A172 (cell line): ENCODE measurements at places on chromosomes 3 and 15. TPM values are rescaled to one million over a fixed set of nuclear protein-coding genes. Genes with fewer than 3 reads are reported as not detected.
A peak's percentile ranks its signal among the peaks of the same experiment; 100 is the strongest.

Gene CACNA1D
- total RNA-seq = 0.05 TPM in 1 of 2 replicates, not detected in the other

DNA sequence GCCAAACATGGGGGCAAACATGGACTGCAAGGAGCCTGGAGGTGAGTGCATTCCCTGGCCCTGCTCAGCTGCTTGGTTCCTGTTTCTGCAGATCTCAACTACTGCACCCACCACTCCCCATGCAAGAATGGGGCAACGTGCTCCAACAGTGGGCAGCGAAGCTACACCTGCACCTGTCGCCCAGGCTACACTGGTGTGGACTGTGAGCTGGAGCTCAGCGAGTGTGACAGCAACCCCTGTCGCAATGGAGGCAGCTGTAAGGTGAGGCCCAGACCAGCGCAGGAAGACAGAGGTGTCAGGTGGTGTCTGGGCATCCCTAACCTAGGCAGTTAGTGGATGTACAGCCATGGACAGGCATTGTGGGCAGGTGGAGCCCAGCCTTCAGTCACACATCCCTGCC is 5.3 kb downstream of the DLL4 start:
- no peak for DNase-seq

Gene GOLGA8S
- total RNA-seq = not detected in 2 replicates

Gene SH2D7
- total RNA-seq = not detected in 2 replicates

Gene TMIE
- total RNA-seq = 0.12 TPM in 1 of 2 replicates, not detected in the other

- no peak for DNase-seq
Measured at GRCh38 chr3:158728061-158728377, 4.2 kb downstream of the RARRES1 start.

- no peak for DNase-seq
Measured at GRCh38 chr3:162678941-162679340, 1182.3 kb downstream of the OTOL1 start.

GRCh38 chr3:43373560-43373928 is 87.2 kb downstream of the SNRK start:
- DNase-seq = peak; percentile 4

- DNase-seq = peak; percentile 29
Measured at GRCh38 chr3:185152410-185153170, at the start of gene C3orf70. TSS of gene C3orf70 (minus strand) at chr3:185153060. CDS start at chr3:185152823, 237 bp downstream.

- DNase-seq = peak; percentile 63
Measured at GRCh38 chr3:14329116-14329830, 73.1 kb upstream of the SLC6A6 start.

Gene SEMA3B
- 22.9 and 26.3 TPM in 2 replicates for total RNA-seq

Gene SLC49A4
- total RNA-seq = 44.2 and 49.5 TPM in 2 replicates

Gene CCR3
- not detected in 2 replicates for total RNA-seq

Gene LRRN1
- 2.1 and 7.7 TPM in 2 replicates for total RNA-seq

DNA sequence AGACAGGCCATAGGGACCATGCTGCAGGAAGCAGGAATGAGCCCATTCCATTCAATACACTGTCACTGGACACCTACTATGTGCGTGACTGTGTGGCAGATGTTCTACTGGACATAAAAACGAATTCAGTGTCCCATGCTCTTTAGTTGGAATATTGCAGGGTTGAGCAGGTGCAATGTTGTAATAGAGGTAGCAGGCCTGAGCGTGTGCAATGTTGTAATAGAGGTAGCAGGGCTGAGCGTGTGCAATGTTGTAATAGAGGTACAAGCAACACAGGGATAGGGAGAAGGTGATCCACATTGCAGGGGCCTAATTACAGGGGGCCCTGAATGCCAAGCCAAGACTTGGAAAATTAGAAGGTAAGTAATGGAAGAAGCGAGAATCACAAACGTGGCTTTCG is 261.4 kb upstream of the HES1 start:
- DNase-seq = no peak

DNA sequence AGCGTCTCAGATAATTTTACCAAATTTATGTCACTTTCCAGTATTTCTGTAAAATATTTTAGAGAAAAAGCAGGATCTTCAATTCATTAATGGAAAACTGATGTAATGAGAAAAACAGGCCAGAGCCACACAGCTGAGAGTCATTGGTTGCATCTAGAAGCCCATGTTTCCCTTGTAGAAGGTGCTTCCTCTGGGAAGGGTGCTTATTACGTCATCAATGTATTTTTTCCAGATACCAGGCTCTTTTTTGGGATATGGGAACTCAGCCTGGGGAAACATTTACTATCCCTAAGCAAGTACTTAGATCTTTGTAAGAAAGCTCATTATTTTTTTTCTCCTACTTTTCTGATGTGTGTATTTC is 89.1 kb upstream of the PHLDB2 start:
- no peak for DNase-seq

Gene TUSC2
- 30.6 and 34.3 TPM in 2 replicates for total RNA-seq

DNA sequence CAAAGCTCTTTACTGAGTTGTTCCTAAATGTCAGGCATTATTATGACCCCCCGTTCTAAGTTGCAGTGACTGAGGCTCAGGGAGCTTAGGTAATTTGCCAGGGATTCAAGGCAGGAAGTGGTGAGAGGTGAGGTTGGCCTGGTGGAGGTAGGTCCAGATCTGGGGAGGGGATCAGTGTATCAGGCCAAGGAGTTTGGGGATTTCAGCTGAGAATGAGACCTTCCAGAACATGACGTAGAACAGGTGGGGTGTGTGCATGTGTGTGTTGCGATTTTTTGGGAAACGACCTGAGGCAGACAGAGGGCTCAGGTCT is 41.1 kb upstream of the MRPS22 start:
- DNase-seq = peak; percentile 31

- no peak for DNase-seq
Measured at GRCh38 chr3:161305095-161305991, 66.0 kb downstream of the SPTSSB start.

GRCh38 chr3:33170531-33170930 is 48.1 kb downstream of the SUSD5 start:
- DNase-seq = no peak

DNA sequence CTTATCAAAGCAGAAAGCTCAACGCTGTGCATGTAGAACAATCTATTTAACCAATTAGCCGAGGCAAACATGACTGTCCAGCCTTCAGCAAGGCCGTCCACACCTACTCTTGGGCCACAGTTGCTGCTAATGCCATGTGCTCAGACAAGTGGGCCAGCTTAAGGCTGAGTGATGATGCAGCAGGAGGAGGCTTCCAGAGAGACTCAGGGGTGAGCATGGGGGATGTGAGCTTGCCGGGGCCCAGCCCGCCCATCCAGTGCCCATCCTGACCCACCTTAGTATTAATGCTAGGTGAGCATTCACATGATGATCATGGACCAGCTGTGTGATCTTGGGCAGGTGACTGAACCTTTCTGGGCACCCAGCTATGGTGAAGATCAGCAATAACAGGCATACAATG is 150.1 kb downstream of the TPRA1 start:
- no peak for DNase-seq

DNA sequence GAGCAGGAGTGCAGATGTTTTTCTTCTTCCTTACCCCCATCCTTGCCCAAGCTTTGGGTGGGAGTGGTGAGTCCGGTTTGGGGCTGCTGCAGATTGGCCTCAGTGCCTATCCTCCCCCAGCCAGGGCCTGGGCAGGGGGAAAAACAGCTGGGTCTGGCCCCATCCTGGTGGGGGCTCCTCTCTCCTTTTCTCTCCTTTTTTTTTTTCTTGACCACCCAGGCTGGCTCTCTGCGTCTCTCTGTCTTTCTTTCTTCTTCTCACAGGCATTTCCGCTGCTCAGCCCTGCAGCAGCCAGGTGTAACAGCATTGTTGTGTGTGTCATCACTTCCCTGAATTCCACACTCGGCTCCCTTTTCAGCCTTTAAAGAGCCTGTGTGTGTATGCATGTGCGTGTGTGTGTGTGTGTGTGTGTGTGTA is 2.0 kb downstream of the FOXL2NB start:
- DNase-seq = no peak

DNA sequence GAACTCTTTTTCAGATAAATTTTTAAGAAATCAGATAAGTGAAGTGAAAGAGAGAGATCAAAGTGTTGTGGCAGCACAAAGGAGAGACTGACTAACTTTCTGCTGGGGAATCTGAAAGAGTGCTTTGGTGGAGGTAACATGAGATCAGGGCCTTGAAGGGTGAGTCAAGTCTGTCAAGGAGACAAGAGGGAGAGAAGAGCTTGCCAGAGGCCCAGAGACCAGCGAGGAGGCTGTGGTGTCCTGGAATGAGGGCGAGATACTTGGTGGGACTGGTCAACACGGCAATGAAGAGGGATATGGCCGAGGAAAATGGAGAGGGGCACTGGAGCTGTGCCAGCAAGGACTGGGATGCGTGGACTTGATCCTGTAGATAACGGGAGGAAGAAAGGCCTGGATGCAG is 4.6 kb downstream of the TADA3 start:
- DNase-seq = no peak

DNA sequence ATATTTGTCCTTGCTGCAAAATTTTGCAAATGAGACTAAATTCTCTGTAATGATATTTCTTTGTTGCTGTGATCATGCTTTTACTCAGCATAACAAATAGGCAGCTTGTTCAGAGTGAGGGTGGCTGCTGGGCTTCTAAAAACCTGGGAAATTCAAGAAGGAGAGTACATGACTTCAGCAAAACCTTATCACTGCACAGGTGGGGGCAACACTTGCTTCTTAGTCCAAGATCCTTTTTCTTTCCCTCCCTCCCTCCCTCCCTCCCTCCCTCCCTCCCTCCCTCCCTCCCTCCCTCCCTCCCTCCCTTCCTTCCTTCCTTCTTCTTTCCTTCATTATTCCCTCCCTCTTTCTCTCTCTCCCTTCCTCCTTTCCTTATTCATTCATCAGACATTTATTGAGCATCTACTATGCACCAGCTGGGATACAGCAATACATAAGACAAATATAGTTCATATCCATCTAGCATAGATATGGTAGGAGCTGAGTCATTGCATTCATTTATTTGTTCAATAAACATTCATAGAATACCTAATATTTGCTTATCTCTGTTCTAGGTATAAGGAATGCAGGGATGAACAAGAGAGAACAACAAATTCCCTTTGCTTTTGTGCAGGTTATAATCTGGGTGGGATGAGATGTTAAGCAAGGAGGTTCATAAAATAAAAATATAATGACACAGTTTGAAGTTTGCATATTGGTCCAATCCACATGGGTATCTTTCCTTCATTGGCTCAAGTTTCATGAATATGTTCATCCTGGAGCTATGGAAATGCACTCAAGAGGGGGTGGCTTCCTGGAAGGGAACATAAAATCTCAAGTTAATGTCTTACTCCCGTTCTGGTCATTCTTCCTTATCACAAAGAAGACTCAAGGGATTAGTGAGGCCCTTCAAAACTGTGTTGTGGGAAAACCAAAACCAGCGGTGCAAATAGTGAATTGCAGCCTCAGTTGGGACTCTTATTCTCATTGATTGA is 210.7 kb downstream of the PDCD6IP start:
- DNase-seq = peak; percentile 16

Gene SLC22A13
- total RNA-seq = not detected in 2 replicates

Gene SLC28A2
- total RNA-seq = not detected in 2 replicates

DNA sequence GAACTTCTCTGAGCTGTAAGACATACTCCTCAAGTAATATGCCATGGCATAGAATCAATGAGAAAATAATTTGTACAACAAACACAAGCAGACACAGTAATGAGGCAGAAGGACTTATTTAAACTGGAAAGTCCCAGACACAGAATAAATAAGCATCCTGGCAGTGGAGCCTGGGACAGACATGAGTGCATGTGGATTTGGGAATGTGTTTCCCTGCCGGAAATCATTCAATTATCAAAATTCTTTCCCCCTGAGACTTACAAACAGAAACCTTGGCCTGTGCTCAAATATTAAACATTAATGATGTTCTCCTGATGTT is 520.1 kb downstream of the ROBO1 start:
- no peak for DNase-seq

GRCh38 chr3:94082391-94082937 is 19.6 kb downstream of the NSUN3 start:
- DNase-seq = no peak

DNA sequence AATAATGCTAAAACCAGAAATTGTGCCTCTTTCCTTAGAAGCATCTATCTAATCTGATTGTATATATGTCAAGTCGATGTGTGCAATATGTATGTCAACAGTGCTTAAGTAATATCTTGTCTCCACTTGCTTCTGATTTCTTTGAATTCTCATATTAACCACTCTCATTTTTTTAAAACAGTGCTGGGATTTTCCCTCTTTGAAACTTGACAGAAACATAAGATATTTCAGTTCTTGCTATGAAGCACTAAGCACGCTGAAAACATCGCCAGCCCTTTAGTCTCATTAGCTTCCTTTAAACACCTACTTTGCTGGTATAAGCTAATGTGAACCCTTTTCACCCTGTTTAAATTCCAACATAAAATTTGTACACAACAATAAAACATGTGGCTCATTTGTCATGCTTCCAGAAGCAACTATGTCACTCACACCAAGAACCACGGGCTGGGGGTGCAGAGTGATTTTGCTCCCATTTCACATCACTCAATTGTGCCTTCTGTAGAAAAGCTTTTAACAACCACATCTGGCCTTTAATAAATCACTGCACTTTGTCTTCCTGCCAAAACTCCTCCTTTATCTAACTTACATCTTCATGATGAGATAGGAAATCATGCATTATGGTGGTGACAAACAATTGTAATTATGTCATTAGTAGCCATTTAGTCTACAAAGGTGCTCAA is 185.2 kb downstream of the FOXP1 start:
- no peak for DNase-seq

Gene IL17RD
- total RNA-seq = 1.5 TPM in 2 replicates

DNA sequence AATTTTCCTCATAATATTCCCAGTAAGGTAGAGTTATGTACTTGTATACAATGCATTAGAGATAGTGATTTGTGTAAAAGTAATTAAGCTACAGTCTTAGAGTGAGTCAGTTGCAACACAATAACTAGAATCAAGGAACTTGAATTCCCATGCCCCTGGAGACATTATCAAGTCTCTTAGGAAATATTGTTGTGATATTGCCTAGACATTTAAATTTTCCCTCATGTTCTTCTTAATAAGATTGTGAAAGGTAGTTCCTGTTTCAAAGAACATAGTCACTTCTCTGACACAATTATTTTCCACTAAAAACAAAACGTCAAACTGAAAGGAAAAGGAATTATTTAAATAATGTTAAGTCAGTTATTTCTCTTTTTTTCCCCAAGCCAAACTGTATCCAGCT is 13.0 kb upstream of the ATP1B3 start:
- DNase-seq = no peak

DNA sequence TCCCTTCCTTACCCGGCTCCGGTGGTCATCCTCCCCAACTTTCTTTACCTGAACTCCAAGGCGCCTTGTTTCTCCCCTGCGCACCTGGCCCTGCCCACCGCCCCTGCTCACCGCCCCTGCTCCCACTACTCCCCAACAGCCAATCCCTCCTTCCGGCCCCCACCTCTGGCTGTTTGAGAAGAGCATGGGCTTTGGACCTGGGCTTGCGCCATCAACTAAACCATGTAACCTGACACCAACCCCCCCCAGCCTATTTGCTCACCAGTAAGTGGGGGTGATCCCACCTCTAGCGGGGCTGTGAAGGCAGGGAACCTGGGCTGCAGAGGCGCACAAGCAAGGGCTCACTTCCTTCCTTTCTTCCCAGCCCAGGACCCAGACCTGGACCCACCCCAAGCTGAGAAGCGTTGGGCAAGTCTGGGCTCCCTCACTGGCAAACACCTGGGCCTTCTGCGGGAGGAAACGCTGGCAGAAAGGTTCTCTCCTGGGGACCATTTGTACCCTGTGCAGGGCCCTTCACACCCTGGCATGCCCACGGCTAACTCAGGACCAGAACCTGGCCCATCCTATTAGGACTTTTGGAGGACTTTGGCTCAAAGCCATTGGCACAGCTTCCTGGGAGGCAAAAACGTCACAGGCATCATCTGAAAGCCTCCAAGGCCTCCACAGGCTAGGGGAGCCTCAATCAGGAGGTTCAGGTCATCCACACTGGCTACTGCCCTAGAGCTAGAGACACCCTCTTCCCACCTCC is at the start of gene PLXNB1:
Gene PLXNB1, minus strand, starts transcription at position 127 of the 748 bp plus-strand sequence. CDS start 5,475 bp downstream, outside the sequence.
- no peak for DNase-seq

Gene LYZL4
- not detected in 2 replicates for total RNA-seq

GRCh38 chr3:9377981-9378380 is 15.1 kb downstream of the THUMPD3 start:
- no peak for DNase-seq
